Right renal pelvis (tissue), 4 donors: ENCODE measurements at places on chromosomes 12 and 14.

- peak; percentile 4 for DNase-seq
Observed at GRCh38 chr14:78758333-78758732, 588.2 kb downstream of the NRXN3 start.

GRCh38 chr14:37992499-37992898 is 215.2 kb upstream of the SSTR1 start:
- DNase-seq, result no peak

- no peak for DNase-seq
Observed at GRCh38 chr12:95548539-95549391, 2.5 kb downstream of the USP44 start.

GRCh38 chr12:54521293-54522060 is 23.9 kb downstream of the NCKAP1L start:
- DNase-seq, result no peak

- DNase-seq, result no peak
Observed at GRCh38 chr12:42802785-42803189, 213.2 kb upstream of the PRICKLE1 start.

DNA sequence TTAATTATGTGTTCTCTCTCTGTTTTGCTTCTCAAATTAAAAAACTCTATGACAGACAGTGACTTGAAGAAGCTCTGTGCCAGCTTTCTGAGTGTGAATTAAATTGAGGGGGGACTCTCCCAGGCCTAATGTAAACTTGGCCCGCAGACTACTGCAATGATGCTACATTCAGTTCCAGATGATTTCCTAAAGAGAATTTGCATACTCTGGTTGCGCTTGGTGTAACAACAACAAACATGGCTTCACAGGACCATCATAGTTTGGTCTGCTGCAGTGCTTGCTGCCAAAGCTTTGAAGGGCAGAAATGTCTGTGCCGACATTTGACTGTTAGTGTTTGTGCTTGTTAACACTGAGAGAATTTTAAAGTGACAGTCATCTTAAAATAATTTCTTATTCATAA is 25.0 kb downstream of the CFAP54 start:
- no peak for DNase-seq

- DNase-seq, result no peak
Observed at GRCh38 chr12:25644979-25645378, 91.9 kb upstream of the LMNTD1 start.

GRCh38 chr14:35696575-35696974 is 112.5 kb downstream of the RALGAPA1 start:
- DNase-seq, result no peak

GRCh38 chr14:102939820-102940561 is 17.5 kb downstream of the AMN start:
- no peak for DNase-seq

DNA sequence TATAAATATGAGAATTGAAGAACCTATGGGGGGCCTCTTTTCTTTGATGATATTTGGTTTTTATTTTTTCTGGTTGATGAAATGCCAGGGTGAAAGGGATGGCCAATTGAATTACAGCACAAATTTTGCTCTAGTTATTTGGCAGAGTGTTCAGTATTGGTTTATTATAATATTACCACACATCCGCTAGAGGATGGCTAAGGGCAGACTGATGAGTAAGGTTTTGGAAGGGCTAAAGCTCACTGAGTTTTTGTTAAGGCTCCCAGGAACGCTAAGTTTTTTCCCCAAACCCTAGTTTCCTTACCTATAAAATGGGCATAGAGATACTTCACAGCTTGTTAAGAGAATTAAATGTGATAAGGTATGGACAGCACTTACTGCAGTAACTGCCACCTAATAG is 34.3 kb upstream of the LRRC10 start:
- DNase-seq, result no peak

- DNase-seq, result no peak
Observed at GRCh38 chr14:65042731-65043372, 56.2 kb downstream of the FNTB start.

DNA sequence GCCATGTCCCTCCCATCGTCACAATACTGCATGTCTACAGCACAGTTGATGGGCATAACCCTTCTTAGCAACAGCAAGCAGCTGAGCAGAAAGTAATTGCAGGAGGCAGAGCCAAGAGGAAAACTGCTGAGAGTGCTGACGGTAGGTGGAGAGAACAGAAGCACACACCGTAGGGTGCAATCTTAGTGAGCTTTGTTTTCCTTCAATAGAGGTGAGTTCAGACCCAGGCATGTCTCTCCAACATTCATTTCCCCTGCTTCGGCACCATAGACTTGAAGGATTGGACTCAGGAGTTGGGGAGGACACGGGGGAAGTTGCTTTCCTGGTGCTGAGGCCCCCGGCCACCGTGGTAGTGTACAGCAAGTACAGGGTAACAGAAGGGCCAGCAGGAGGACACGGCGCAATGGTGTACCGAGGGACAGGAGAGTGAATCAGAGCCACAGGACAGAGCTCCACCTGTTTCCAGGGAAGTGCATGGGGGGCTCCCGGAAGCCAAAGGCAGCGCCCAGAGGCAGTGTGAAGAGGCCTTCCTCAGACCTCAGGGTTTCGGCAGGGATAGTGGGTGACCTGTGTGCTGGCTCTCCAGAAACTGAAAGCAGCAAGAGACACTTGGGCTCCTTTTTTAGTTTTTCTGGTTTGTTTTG is 36.3 kb upstream of the SINHCAF start:
- no peak for DNase-seq

- peak; percentile 33 for DNase-seq
Observed at GRCh38 chr12:92629349-92630065, 73.3 kb upstream of the PLEKHG7 start.

DNA sequence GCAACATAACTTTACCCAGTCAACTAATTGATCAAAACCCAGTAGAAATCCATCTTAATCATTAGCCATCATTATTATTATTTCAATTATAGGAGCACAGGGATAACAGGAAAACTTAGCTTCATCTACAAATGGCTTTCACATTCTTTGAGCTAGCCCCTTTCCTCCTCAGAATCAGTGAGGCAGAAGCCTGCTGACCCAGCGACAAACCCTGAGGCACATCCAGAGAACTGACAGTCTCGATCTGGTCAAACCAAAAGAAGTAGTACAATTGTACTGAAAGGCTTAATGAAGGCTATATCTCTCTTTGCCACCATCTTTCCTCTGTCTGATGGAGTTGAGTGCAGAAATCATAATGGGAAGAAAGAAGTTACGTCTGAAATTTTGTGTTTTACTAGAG is 109.8 kb upstream of the ARID2 start:
- no peak for DNase-seq

DNA sequence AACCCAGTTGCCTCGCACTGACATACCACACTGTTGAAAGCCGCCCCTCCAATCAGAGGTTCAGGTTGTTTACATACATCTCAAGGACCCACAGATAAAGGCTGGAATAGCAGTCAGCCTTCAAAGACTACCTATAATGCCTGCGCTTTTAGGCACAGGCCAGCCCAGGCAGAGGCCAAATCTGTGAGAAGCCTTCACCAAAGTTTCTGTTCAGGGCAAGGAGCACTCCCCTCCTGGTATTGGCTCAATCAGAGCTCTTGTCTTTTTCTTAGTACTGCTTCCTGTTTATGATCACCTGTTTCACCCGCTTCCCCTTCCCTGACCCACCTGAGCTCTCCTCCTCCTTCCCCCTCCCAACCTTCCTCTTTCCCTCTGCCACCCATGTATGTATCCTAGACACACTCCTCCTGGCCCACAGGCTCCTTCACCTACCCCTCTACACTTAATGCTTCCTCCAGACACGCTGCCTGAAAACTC is 34.8 kb downstream of the DUSP16 start:
- DNase-seq, result no peak

DNA sequence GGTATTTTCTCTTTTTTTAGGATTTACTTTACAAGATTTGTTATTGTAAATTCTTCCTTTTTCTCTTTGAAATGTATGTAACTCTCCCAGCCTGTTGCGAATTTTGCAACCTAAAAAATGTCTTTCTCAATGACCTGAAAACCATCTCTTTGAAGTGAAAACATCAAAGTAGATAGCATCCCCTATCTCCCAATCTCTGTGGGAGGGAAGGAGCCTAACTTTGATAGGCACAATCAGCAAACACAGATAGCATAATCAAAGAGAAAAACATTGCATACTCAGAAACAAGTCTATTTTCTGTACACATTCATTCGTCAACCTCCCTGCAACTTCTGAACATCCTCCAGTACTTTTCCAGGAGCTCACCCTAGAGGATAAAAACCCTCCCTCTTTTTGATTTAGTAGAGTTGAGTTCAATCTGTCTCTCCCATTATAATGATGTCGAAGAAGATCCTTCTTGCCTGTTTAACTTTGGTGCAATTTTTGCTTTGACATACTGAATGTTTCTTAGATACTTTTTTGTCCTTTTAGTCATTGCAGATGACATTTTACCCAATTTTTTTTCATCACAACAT is 849.2 kb upstream of the LRFN5 start:
- no peak for DNase-seq
